ENCODE measurements at places on chromosomes 4 and X.
A peak's percentile ranks its signal among the peaks of the same experiment; 100 is the strongest.

DNA sequence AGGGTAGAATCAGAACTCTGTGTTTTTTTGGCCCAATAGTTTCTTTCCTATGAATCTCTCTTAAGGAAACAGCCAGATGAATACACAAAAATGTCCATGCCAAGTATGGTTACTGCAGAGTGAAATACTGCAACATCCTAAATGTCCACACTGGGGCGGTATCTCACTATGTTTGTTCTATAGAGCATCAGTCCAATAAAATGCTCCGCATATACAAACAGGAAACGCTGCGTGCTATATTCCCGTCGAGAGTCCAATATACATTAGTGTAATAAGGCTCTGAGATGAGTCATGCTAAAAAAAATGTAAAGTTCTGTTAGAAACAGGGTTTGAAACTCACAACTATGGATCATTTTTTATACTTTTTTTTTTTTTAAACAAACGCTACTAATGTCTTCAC, 72.9 kb upstream of the ENOX2 start:
- DNase-seq = peak; percentile 69

GRCh38 chrX:155592331-155592730, 20.4 kb downstream of the TMLHE start:
- no peak for DNase-seq

GRCh38 chrX:104430072-104430741, 135.8 kb upstream of the IL1RAPL2 start:
- DNase-seq = no peak

DNA sequence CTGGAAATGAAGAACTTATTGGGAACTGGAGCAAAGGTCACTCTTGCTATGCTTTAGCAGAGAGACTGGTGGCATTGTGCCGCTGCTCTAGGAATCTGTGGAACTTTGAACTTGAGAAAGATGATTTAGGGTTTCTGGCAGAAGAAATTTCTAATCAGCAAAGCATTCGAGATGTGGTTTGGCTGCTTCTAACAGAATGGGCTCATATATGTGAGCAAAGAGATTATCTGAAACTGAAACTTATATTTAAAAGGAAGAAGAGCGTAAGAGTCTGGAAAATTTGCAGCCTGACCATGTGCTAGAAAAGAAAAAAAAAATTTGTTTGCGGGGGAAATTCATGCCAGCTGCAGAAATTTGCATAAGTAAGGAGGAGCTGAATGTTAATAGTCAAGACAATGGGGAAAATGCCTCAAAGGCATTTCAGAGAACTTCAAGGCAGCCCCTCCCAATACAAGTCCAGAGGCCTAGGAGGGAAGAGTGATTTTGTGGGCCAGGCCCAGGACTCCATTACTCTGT, 35.9 kb upstream of the PAPSS1 start:
- DNase-seq = peak; percentile 46

GRCh38 chr4:8192748-8193738, 6.0 kb upstream of the SH3TC1 start:
- peak; percentile 88 for DNase-seq

DNA sequence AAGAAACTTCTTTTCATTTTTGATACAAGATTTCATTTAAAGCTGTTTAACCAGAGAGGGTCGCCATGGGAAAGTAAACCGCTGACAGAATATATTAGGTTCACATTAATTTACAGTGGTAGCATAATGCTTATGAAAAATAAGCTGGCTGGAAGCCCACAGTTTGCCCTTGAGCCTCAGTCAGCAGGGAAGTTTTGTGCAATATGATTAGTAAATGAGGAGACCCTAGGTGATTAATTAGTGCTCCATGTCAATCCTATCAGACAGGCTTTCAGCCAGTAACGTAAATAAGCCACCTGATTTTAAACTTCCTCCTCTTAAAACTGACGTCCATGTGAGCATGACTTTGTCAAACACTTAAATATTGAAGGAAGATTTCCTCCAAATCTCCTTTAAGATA, 134.2 kb downstream of the TSPAN5 start:
- no peak for DNase-seq
